ENCODE measurements at places on chromosomes 4 and X.

DNA sequence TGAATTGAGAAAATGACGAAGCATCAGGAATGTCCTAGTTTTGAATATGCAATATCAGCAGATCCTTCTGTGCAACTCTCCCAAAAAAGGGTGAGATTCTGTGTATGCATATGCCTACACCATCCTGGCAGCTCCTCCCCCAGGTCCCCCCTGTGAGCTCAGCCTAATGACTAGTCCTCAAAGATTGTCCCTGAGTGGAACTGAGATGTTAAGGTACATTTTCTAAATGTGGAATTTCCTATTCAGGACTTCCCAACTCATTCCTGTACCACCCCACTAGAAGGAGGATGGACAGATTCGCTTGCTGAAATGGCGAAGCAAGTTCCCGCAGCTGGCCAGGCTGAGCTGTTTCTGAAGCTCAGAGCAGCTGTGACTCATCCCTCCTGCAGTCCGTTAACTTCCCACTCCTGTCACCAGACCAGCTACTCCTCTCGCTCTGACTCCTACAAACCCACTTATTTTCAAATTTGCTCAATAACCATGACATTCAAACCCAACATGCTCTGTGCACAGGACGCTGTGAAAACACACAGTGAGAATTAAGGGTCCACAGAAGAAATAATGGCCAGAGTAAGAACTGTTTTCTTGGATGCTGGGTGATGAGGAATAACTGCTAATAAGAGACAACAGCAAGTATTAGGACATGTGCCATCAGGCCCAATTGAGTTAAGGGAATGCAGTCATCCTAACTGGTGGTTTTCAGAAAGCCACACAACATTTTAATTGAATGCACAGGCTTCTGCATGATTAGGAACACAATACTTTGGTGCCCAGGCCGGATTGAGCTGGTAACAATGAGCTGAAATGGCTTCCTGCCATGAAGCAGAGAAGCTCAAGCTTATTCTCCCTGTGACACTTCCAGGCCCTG is 40.0 kb upstream of the IRF2 start:
- DNase-seq, result peak; percentile 89

DNA sequence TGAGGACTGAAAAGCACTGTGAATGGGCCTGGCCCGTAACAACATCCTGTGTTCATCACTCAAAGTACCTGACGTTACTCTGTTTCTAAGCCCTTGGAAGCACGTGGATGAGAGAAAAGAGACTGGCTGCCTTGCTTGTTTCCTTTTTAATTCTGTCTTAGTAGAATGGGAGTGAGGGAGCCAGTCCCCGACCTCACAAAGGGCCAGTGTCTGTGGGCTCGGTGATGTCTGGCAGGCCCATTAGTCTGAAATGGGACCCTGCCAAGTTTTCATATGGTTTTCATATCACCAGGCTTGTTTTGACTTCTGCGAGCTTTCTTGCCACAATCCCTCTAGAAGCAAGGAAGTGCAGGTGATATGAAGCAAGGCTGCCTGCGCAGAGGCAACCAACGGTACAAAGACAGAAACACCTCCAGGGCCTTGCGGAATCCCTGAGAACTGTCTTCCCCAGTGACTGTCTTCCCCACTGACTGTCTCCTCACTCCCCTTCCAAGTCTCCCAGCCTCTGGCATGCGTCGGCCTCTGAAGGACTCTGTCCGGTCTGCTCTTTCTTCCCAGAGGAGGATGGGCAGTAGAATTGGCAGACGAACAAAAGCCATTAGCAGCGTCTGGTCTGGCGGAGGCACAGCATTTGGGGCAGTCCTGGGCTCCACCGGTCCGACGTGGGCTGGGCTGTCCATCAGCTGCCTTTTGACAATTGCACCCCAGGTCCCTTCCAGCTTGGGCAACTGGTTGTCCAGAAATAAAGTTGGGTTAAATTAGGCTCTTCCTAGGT is 20.2 kb upstream of the RASL11B start:
- DNase-seq, result no peak

DNA sequence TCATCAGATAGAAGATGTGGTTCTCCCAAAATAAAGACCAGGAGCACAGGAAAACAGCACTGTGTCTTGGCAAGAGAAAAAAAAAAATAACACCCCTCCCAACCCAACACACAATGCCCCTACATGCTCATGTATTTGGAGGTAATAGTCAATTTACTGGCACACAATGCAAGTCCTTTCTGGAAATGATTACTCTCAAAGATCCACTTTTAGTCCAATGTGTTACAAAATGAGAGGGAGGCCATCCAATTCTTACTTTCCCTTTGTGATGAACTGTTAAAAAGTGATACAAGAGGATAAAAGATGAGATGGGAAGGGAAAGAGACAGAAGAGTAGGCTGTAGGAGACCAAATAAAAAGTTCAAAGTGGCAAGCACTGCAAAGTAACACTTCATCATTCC is 180.3 kb upstream of the DKK2 start:
- no peak for DNase-seq

DNA sequence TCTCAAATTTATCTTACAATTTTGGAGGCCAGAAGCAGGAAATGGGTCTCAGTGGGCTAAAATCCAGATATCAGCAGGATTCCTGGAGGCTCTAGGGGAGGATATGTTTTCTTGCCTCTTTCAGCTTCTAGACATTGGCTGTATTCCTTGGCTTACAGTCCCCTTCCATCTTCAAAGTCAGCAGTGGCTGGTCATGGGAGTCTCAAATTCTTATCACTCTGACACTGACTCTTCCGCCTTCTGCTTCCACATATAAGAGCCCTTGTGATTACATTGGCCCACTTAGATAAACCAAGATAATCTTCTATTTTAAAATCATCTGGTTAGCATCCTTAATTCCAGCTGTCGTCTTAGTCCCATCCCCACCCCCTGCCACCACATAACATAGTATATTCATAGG is 113.0 kb downstream of the PCDH7 start:
- no peak for DNase-seq

DNA sequence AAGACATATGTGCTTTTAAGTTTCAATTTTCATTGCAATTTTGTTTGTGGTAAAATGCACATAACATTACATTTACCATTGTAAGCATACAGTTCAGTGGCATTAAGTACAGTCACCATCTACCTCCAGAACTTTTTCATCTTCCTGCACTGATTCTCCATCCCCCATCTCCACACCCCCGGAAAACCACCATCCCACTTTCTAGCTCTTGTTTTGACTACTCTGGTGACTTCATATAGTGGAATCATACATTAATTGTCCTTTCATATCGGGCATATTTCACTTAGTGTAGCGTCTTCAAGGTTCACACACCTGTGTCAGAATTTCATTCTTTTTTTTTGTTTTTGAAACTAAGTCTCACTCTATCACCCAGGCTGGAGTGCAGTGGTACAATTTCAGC is 143.5 kb downstream of the GPR143 start:
- DNase-seq, result no peak

DNA sequence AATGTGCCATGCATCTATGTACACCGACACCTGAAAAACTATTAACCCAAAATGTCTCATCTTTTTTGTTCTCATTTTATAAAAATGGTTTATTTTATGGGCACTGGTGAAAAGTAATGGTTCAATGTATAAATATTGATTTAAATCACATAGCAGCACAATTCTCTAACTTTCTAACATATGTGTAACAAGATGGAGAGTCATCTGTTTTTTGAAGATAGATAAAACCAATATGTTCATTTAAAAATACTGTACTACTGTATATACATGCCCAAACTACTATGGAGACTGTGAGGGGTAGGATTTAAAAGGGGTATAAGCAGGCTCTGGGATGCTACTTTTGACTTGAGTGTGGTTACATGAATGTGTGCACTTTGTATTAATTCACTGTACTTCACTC is 67.6 kb downstream of the GLRA3 start:
- no peak for DNase-seq

GRCh38 chr4:182695842-182696241 is 221.3 kb downstream of the DCTD start:
- no peak for DNase-seq

- no peak for DNase-seq
These were observed 65.2 kb downstream of the SEC24D start for GRCh38 chr4:118770741-118771187.

- no peak for DNase-seq
These were observed 145.0 kb downstream of the SPCS3 start for GRCh38 chr4:176464748-176465147.

- DNase-seq, result no peak
These were observed 932.1 kb upstream of the LCORL start for GRCh38 chr4:18953613-18954012.

DNA sequence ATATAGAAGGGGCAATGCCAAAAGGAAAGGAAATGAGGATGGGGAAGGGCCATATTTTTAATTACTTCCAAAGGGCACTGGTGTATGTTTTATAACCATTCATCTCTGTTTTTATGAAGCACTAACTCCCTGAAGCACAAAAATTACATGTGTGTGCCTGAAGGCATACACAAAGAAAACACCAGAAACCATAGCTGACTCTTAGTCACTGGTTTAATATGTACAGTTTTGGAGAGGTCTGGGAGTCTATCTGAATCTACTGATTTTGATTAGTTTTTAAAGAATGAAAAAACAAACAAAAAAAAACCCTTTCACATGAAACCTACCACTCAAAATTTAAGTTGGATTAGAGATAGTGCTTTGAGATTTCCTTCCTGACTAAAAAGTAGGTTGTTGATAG is 438.7 kb downstream of the RPA4 start:
- DNase-seq, result no peak

DNA sequence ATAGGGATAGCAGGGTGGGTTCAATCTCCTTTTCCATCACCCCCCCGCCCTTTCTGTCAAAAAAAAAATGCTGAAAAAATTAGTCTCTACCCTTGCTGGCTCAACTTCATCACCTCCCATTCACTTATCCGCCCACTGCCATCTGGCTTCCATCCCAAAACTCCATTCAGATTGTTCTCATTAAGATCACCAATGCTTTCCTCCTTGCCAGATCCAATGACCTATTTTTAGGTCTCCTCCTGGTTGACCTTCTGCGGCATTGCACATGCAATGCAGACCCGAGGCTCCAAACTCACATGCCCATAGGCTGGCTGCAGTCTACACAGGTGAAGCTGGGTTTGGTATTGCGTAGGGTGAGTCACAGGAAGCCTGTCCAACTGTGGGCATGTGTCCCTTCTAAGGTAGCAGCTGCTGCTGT is 21.1 kb upstream of the STIM2 start:
- DNase-seq, result no peak

- no peak for DNase-seq
These were observed 235.7 kb downstream of the DACH2 start for GRCh38 chrX:86383681-86384540.

DNA sequence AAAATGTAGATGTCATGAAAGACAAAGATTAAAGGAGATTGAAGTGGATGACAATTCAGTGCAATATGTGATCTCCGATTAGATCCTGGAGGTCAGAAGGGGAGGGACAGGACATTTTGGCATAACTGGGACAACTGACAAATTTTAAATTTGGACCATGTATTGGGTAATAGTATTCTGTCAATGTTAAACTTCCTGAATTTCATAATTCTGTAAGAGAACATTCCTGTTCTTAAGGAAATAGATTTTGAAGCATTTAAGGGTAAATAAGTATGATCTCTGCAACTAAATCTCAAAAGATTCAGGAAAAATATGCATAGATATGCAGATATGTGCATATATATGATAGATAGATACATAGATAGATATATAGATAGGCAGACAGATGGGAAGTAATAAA is 11.0 kb downstream of the ODAPH start:
- DNase-seq, result no peak

DNA sequence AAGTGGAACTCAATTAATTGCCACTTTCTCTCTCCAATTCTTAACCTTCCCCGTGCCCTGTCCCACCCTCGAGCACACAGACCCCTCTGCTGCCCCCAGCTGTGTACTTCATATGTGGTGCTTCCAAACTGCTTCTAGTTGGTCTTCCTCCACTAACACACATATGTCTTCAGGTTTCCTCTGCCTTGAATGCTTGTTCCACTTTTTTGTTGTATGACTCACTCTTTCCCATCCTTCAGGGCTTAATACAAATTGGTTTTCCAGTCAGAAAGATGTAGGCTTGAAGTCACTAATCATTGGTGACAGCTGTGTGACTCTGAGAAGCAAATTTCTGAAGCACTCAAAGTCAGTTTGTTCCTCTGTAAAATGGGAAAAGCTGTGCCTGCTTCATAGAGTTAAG is 30.6 kb downstream of the TRIM2 start:
- peak; percentile 17 for DNase-seq

Data from Kasumi-1 (cell line).